ENCODE measurements at places on chromosomes 1 and 21.

DNA sequence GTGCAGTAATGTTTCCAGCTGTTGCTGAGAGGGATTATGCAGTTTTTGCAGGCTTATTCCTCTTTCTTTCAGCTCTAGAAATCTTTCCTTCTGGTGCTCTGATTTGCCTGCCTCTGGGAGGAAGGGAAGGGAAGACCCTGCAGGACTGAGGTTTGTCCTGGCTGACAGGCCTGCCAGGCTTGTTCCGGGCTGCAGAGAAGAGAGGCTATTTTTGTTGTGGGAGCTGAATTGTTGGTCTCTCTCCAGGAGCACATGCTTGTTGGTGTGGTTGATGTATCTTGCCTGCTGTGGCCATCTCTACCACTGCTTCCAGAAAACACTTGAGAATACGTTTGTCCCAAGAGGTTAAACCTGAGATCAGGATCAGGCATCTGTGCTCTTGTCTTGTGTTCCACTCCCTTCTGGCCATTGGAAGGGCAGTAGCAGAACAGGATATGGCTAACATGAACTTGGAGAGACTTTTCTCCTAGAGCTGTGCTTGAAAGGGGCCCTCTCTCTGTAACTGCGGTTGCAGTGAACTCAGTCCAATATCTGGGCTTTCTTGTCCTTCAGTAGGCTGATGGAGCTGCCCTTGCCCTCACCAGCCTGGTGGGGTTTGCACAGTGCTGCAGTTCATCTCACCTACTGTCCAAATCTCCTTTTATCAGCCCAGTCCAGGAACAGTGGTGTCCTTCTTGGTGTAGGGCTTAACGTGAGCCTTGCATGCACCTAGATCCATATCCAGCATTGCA is 21.5 kb upstream of the SLC25A34 start:
- no peak for DNase-seq

- DNase-seq = no peak
Measured at GRCh38 chr1:170410401-170411166, 121.4 kb upstream of the GORAB start.

GRCh38 chr1:44543064-44543744 is 131.1 kb downstream of the TMEM53 start:
- DNase-seq = no peak

- DNase-seq = no peak
Measured at GRCh38 chr1:118881751-118882150, 106.4 kb downstream of the TBX15 start.

DNA sequence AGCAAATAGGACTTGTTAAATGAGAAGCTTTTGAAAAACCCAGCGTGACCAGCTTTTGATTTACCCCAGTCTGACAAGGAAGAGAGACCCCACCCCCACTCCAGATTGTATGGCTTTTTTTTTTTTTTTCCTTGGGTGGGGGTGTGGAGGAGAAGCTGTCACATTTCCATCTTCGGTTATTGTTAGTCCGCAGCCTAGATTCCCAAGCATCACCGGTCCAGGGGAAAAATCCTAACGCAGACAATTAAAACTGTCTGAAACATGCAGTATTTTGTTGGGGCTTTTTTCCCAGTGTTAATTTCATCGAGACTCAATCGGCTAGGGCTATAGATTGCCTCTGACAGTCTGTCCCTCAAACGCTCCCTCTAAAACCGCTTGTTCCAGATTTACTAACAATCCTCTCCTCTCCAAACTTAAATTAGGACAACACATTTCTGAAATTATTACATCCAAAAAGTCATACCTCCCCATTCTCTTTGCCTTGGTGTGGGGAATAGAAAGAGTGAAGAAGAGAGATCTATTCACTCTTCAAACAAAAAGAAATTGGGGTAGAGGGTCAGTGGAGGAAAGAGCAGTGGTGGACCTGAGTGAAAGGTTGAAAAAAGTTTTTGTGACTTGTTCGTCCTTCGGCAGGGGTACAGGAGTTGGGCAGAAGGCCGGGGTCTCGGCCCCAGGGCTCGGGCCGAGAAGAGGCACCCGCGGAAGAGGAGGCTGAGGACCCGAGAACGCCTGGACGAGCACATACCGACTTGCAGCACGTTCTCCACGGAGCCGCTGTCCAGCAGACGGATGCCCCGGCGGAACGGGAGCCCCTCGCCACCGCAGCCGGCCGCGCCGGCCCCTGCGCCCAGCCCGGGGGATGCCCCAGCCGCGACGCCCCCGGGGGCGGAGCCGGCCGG is 1.1 kb downstream of the ZSWIM5 start:
- DNase-seq = peak; percentile 4

DNA sequence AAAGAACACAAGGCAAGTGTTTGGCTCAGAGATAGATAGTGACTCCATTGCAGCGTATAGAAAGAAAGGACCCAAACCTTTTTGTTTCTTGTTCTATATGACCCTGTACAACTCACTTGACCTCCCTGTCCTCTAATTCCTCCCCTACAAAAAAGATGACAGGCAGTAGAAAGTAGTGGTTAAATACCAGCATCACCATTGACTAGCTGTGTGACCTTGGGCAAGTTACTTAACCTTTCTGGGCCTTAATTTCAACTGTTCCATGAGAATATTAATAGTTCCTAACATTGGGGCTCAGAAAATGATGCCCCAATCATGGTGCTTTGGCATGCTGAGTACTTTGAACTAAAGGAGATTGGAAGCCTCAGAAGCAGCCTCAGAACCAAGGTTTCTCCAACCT is 46.7 kb upstream of the MAN1A2 start:
- DNase-seq = no peak

DNA sequence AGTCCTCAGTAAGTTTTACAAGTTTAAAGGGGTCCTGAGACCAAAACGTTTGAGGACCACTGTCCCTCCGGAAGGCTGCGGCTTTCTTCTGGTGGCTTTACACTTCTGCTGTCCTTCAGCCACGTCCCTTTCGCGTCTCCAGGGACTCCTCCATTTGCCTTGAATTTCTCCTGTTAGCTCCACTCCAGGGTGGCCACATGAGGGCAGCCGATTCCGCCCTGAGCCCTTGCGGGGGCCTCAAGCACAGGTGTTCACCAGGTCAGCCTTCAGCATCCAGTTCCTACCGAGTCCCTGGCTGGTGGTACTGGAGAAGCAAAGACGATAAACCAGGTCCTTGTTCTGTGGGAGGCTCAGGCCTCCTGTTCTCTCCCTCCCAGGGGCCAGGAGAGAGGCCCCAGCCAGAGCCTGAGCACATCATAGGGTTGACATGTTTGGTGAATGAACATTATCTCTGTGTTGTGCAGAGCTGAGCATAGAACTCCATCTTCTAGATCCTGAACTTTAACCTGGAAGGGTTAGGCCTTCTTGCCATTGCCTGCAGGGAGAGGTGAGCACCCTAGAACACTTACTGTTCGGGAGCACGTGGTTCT is 27.4 kb upstream of the COQ8A start:
- DNase-seq = peak; percentile 50

GRCh38 chr1:198117267-198117666 is 39.5 kb upstream of the NEK7 start:
- DNase-seq = no peak

DNA sequence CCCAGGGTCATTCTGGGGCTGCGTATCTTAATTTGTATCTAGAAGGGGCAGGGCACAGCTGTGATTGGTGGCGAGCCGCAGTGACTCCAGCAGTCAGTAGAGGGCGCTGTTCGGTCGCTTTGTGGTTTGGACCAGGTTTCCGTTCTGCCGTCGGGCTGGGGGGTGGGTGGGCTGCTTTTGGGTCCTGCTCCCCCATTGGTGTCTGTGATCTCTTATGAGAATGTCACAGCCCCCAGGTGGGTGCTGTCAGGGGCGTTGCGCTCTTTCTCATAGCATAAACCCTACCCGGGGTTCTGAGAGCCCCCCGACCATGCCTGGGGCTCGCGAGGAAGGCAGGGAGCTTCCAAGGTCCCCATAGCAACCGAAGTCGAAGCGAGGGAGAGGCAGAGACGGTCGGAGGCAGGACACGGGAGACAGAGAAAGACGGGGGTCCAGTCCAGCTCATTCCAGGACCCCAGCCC is 5.4 kb downstream of the TFF3 start:
- peak; percentile 51 for DNase-seq

DNA sequence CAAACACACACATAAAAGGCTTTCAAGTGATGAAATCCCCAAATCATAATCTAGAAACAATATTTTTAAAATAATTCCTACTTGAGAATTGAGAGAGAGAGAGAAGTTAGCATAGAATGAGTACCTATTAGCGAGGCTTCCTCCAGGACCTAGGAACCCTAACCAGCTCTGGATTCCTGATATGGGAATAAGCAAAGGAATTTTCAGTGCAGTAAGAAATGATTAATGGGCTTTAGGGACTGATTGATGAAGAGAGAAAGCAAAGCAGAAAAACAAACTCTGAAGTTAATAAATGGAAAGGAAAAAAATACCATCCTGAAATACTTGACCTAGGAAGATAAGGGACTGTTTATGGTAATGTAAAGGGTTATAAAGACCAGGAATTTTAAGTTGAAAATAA is 60.6 kb downstream of the WARS2 start:
- no peak for DNase-seq

DNA sequence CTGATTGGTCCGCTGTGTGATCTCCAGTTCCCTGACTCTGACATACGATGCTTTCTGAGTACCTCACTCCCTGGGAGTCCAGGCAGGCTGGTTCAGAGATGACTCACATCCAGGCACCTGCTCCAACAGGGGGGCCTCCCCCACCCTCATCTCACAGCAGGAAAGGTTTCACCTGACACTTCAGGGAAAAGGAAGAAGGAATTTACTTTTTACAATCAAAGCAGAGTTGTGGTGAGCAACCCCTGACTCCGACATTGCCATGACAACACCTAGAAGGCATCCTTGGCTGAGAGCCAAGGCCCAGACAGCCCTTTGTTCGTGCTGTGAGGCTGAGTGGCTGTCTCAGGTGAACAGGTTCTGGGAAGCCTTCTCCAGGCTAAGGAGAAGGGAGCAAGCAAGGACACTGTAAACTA is 164.6 kb upstream of the GJB5 start:
- no peak for DNase-seq

- DNase-seq = no peak
Measured at GRCh38 chr1:59151860-59152259, 145.0 kb upstream of the FGGY start.

- no peak for DNase-seq
Measured at GRCh38 chr1:94709891-94710581, 110.1 kb upstream of the SLC44A3 start.

Data from CD4-positive, alpha-beta T cell treated with Interleukin-6 at 100 ng/mL for 8 hours (primary cell).